ENCODE measurements at places on chromosomes 12 and 14.

- DNase-seq, result no peak
These were observed 118.6 kb downstream of the SLC15A4 start for GRCh38 chr12:128705140-128705539.

GRCh38 chr12:39736406-39736805 is 116.8 kb upstream of the ABCD2 start:
- DNase-seq, result no peak

GRCh38 chr14:104099096-104100041 is 13.9 kb downstream of the ASPG start:
- DNase-seq, result no peak

DNA sequence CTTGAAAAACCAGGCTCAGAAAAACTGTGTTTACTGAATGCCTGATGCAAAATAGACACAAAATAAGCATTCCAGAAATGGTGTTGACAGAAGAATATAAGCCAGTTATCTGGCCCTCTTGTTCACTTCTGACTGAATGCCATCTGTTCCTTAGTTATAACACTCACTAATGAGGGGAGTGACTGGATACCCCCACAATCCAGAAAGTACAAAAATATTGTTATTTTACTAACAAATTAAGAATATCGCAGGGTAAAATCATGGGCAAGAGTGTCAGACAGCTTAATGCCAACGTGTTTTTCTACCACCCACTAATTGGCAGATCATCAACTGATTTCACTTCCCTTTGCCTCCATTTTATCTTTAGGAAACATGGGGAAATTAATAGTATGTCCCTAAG is 477.3 kb upstream of the FLRT2 start:
- DNase-seq, result no peak

DNA sequence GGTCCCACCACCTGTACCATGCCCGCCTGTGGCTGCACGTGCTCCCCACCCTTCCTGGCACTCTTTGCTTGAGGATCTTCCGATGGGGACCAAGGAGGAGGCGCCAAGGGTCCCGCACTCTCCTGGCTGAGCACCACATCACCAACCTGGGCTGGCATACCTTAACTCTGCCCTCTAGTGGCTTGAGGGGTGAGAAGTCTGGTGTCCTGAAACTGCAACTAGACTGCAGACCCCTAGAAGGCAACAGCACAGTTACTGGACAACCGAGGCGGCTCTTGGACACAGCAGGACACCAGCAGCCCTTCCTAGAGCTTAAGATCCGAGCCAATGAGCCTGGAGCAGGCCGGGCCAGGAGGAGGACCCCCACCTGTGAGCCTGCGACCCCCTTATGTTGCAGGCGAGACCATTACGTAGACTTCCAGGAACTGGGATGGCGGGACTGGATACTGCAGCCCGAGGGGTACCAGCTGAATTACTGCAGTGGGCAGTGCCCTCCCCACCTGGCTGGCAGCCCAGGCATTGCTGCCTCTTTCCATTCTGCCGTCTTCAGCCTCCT is 1.1 kb downstream of the INHBE start:
- DNase-seq, result peak; percentile 83

DNA sequence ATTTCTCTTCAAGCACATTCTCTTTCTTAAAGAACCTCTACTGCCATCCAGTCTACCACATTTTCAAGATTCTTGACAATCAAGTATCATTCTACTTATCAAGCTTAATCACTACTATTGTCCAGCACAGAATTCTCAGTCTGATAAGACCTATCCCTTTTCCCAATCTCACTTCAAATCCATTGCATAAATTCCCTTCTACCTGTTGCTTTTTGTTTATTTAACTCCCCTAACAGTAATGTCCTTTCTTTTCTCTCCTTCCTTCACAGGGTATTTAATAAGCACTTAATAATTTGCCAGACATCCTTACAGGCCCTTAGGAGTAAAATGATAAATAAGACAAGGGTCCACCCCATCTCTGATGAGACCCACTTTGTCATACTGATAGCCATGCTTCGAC is 41.7 kb downstream of the ZFC3H1 start:
- no peak for DNase-seq

DNA sequence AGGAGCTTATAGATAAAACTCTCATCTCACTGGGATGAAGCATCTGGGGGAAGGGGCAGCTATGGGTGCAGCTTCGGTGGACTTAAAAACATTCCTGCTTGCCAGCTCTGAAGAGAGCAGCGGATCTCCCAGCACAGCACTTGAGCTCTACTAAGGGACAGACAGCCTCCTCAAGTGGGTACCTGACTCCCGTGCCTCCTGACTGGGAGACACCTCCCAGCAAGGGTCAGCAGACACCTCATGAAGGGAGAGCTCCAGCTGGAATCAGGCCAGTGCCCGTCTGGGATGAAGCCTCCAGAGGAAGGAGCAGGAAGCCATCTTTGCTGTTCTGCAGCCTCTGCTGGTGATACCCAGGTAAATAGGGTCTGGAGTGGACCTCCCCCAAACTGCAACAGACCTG is 345.2 kb upstream of the SYT1 start:
- DNase-seq, result no peak

DNA sequence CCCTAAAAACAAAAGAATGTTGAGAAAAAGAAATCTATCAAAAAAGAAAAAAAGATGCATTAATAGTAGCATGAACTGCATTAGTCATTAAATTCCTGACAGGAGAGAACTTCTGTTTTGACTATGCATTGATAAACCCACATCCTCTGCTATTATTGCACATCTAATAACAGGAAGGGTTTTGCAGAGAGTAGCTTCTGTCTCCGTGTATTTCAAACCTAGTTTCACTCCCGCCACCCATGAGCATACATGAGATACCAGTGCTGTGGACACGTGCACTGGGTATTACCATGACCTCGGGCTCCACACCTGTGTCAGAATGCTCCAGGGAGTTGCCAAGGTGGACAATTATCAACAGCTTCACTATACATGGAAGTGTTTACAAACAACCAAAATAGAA is 449.1 kb upstream of the SOX5 start:
- DNase-seq, result no peak

GRCh38 chr14:96108061-96108795 is 69.1 kb downstream of the C14orf132 start:
- DNase-seq, result no peak

Data from NCI-H510A treated with DMSO at 0.1 percent for 48 hours (cell line).